GM04504 (cell line): ENCODE measurements at places on chromosomes 12 and 14.

GRCh38 chr12:126535971-126536370, 1470.7 kb downstream of the AACS start:
- DNase-seq: no peak

DNA sequence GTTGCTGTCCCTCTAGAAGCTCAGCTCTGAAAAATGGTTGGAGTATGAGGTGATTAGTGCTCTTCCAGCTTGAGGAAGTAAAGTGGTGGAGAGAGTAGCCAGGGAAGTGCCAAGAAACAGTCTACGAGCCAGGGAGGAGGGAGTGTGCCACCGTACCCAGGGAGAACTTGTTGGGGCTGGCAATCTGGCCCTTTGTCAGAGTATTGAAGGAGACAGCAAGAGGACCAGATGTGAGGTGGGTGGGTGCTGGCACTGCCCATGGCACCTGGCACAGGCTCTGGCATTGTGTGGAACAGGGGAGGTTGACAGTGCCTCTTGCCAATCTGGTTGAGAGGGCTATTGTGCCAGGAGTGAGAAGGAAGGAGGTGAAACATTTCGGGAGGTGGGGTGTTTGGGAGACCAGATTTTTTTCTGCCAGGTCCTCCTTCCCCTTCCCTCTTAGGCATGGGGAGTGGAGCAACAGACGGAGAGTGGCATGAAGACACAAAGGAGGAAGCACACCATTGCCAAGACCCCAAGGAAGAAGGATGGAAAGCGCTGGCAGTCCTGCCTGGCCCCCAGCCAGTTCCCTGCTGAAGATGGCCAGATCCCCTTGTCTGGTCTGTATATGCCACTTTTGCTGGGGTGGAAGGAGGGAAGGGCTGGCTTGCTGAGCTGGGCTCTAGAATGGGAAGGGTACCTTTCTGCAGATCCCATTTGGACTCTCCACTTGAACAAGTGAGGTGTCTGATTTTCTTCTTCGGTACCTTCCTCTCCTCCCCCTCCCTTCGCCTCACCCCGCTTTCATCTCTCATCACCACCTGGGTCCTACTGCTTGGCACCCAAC, 37.5 kb downstream of the ZFHX2 start:
- DNase-seq: no peak

GRCh38 chr12:90004319-90005074, 295.9 kb upstream of the ATP2B1 start:
- no peak for DNase-seq

- no peak for DNase-seq
Observed at GRCh38 chr14:64281805-64282204, 12.4 kb downstream of the ESR2 start.

- no peak for DNase-seq
Observed at GRCh38 chr12:117101953-117102799, 3.0 kb upstream of the TESC start.

DNA sequence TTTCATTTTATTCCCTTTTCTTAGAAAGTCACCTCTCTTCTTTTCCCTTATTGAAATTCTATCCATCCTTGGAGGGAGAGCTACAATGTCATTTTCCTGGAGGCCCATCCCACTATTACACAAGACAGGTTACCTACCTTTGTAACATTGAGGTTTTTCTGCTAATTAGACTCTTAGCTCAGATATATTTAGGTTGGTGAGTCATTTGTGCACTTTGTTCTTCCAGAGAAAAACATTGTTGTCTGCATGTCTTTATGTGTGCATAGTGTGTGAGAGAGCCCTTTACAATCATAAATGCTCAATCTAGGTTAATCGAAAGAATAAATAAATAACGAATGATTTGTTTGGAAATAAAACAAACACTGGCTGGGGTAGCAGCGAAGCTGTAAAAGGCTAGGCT, 191.8 kb downstream of the DACT1 start:
- no peak for DNase-seq

- no peak for DNase-seq
Observed at GRCh38 chr14:49008363-49008762, 577.8 kb downstream of the RPS29 start.

GRCh38 chr12:105600911-105601545, 270.5 kb downstream of the C12orf75 start:
- DNase-seq: peak; percentile 32

DNA sequence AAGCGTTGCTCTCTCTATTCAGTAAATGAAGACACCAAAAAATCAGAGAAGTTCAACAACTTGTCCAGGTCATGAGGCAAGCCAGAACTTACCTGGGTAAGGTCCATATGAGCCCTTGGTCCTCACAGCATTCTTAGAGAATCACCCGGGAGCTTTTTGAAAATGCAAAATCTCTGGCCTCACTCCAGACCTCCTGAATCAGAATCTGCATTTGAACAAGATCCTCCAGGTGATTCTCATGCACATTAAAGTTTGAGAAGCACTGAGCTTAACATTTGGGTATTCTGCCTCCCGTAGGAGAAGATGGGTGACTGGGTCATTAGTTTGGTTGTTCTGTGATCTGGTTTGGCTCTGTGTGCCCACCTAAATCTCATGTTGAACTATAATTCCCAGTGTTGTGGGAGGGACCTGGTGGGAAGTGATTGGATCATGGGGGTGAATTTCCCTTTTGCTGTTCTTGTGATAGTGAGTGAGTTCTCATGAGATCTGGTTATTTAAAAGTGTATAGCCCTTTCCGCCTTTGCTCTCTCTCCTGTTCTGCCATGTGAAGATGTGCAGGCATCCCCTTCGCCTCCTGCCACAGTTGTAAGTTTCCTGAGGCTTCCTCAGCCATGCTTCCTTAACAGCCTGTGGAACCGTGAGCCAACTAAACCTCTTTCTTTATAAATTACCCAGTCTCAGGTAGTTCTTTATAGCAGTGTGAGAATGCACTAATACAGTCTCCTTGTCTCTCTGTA, 221.2 kb downstream of the RAD51B start:
- DNase-seq: no peak

- DNase-seq: peak; percentile 6
Observed at GRCh38 chr14:32666308-32666707, 272.4 kb upstream of the NPAS3 start.

- DNase-seq: no peak
Observed at GRCh38 chr12:98409548-98409947, 105.8 kb upstream of the TMPO start.

- peak; percentile 44 for DNase-seq
Observed at GRCh38 chr12:32264961-32265360, 134.4 kb upstream of the FGD4 start.

GRCh38 chr12:29694002-29694401, 89.7 kb downstream of the TMTC1 start:
- DNase-seq: no peak

- DNase-seq: no peak
Observed at GRCh38 chr14:92274055-92274454, 48.9 kb upstream of the SLC24A4 start.

GRCh38 chr12:125856896-125857295, 791.7 kb downstream of the AACS start:
- DNase-seq: no peak

DNA sequence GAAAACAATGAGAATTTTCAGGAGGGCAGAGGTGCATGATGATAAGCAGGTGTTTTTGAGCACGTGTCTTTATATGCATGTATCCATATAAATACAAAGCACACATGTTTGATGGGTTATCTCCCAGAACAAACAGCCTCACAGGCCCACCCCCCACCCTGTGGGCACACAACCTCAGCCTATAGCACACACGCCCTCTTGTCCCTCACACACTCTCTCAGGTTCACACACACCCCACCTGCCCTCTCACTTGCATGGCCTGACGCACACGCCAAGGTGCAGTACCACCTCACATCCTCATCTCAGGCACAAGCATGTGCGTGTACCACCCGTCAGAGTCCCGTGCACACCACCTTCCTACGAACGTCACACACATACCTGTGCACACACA, 8.6 kb upstream of the KRT8 start:
- DNase-seq: no peak

- no peak for DNase-seq
Observed at GRCh38 chr12:130916241-130916911, 37.3 kb upstream of the ADGRD1 start.

GRCh38 chr12:123006977-123007376, 26.5 kb downstream of the ARL6IP4 start:
- no peak for DNase-seq

- DNase-seq: no peak
Observed at GRCh38 chr12:24325331-24325730, 375.9 kb upstream of the SOX5 start.
